ENCODE measurements at places on chromosomes 11 and 22.

DNA sequence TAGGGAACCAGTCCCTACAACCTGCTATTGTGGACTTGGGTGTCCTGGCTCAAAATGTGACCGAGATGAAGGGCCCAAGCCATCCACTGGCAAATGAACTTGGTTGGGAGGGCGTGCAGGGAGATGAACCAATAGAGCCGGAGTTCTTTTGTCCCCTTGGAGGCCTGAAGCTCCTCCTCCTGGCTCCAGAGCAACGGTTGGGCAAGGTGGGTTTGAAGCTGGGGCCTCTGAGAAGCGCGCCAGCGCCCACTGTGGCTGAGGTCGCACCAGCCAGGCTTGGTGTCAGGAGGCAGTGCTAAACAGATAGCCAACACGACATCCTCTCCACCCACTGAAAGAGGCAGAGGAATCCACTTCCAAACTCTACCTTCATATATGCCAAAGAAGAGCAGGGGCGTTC is 36.0 kb upstream of the PACSIN2 start:
- no peak for DNase-seq

DNA sequence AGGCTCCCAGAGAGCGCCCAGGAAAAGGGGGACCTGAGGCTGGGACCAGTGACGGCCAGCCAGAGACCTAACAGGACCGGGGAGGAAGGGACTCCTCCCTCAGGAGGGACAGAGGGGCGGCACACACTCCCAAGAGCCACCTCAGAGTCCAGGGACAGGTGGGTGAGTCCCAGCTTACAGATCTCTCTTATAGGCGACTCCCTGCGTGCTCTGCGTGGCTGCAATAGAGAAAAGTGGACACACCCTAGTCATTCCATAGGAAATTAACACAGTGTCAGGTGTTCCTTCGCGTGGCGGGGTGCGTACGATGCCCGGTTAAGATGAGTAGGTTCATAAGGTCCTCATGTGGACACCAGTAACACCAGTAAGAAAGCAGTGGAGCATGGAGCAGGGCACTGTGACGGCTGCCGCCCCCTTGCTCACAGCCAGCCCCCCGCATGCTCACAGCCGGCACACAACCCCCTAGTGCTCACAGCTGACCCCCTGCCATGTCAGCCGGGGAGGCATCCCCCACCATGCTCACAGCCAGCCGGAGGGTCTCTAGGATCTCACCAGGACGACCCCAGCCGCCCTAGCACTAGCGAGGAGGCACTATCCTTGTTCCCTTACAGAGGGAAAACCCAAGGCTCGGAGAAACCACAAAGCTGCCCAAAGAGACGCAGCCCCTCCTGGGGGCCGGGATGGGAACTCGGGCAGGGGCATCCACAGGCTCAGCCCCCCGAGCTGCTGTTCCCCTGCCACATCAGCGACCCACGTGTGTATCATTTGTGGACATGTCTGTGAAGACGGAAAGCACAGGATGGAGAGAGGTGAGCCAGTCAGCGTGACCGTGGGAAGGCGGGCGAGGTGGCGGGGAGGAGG is 426.8 kb downstream of the TBC1D22A start:
- no peak for DNase-seq

DNA sequence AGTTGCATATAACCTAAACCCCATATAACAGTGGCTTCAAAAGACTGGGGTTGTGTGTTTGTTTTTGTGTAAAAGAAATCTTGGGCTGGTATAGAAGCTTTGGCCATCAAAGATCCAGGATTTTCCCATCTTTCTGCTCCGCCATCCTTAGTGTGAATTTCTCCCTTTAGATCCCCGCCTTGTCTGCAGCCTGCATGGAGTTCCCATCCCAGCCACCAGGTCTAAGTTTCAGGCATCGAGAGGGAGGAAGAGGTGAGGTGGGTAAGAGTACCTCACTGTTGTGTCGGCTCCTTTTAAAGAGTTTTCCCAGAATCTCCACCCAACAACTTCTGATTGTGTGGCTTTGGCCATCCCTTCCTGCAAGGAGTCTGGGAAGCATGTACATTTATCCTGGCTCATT is 195.5 kb upstream of the SORL1-AS1 start:
- no peak for DNase-seq

GRCh38 chr11:118820412-118821357 is 29.7 kb upstream of the DDX6 start:
- peak; percentile 42 for DNase-seq

DNA sequence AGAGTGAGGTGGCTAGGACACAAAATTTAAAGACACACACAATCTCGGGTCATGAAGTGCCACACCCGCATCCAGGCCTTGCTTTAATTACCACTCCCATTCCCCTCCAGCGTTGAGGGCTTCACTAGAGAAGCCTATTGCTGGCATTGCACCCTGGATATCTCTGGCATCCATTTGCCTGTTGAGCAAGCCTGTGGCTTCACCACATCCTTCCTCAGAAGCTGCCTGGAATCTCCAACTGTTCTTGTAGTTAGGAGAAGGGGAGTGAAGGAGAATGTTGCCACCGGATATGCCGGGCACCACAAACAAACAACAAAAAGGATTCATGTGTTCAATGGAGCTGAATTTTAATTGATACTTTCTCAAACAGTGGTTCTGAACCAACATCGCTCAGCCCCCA is 34.4 kb upstream of the RCN1 start:
- DNase-seq, result no peak

DNA sequence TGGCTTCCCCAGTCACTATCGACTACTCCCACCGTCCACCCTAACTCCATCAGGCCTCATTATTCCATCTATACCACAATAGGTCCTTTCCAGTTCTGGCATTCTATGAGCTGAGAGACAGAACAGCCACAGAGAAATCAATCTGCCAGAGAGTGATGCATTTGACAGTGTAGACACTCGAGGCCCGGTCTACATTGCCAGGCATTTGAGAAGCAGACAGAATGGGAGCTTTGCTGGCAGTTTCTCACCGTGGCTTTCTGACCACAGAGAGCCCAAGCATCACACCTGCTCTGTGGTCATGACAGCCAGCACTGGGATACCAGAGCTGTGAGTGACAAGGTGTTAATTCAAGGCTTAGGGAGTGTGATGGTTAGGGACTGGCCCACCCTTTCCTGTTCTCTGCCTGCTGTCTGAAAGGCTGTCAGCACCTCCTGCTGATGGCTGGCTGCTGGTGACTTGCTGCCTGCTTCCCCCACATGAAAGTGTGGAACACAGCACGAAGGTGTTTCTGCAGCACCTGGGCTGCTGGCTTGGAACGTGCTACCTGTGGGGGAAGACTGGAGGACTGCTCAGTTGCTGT is 137.8 kb downstream of the KIRREL3 start:
- no peak for DNase-seq

DNA sequence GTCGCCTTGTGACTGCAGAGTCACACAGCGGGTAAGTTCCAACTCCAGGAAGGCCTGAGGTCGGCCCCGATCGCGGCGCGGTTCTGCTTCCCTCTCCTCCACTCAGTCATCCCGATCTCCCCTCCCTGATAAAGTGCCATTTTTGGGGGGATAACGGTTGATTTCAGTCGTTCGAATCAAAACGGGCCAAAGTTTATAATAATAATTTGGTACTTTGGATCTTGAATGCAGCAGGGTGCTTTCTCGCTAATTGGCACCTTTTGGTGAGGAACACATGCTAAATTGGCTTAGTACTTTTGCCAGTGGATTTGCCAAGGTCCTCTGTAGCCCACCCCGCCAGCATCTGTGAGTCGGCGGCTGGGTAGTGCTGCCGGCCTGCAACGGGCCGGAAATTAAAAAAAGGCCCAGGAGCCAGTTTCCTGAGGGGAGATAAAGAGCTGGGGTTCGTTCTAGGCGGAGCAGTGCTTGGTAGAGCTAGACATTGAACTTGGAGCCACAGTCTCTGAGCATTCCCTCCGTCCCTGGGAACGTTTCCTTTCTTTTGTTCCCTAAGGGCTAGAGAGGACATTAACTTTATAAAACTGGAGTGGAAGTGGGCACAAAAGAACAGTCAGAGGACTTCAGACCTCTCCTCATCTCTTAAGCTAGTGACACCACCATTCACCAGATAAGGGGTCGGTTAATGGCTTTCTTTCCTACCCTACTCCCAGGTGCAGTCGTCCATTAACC is 997 bp downstream of the UBE2L3 start:
- DNase-seq, result peak; percentile 36

GRCh38 chr22:38793317-38793716 is 626 bp downstream of the DNAL4 start:
- no peak for DNase-seq
